ENCODE measurements at places on chromosomes 1 and 21.

DNA sequence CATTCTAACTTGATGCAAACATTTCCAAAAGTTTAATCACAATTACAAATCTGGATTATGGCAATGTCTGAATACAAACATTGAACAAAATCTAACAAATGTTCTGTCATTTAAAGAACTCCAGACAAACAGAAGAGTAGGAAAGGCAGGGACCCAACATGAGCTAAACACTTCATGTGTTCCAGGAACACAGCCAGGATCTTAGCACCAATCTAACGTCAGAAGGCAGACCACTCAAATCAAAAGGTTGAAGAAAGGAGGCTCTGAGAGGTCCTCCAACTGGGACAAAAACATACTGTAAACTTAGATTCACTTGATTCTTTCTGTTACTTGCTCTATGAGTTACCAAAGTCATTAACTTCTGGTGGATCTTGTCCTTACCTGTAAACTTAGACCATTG is 374.0 kb downstream of the NEGR1 start:
- DNase-seq = no peak

GRCh38 chr1:87284456-87285240 is 44.0 kb upstream of the LMO4 start:
- DNase-seq = no peak

- DNase-seq = no peak
These were observed 72.6 kb downstream of the PGM1 start for GRCh38 chr1:63665824-63666223.

GRCh38 chr1:150183061-150183460 is 33.3 kb downstream of the PLEKHO1 start:
- DNase-seq = no peak

- DNase-seq = no peak
These were observed 171.8 kb upstream of the IVNS1ABP start for GRCh38 chr1:185488808-185489207.

DNA sequence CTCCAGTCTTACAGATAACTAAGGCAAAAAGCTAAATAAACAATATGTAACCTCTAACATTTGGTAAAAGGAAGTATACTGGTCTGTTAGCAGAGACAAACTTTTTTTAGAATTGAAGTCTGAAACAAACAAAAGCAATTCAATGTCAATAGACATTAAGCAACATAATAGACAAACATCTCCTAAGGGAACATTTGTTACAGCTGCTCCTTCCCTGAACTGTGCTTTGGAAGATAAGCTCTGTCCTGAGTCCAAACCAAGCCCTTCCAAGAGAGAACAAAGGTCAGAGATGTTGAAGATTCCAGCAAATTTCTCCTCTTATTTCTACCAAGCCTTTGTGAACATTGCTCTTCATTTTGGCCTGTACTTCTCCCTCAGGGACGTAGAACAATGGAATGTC is 25.3 kb downstream of the FMO2 start:
- DNase-seq = no peak

- no peak for DNase-seq
These were observed 139.9 kb downstream of the DSCAM start for GRCh38 chr21:40706806-40707655.

- DNase-seq = no peak
These were observed 7.0 kb downstream of the DDOST start for GRCh38 chr1:20654104-20654690.

- no peak for DNase-seq
These were observed 23.1 kb upstream of the UMODL1 start for GRCh38 chr21:42047821-42048613.

DNA sequence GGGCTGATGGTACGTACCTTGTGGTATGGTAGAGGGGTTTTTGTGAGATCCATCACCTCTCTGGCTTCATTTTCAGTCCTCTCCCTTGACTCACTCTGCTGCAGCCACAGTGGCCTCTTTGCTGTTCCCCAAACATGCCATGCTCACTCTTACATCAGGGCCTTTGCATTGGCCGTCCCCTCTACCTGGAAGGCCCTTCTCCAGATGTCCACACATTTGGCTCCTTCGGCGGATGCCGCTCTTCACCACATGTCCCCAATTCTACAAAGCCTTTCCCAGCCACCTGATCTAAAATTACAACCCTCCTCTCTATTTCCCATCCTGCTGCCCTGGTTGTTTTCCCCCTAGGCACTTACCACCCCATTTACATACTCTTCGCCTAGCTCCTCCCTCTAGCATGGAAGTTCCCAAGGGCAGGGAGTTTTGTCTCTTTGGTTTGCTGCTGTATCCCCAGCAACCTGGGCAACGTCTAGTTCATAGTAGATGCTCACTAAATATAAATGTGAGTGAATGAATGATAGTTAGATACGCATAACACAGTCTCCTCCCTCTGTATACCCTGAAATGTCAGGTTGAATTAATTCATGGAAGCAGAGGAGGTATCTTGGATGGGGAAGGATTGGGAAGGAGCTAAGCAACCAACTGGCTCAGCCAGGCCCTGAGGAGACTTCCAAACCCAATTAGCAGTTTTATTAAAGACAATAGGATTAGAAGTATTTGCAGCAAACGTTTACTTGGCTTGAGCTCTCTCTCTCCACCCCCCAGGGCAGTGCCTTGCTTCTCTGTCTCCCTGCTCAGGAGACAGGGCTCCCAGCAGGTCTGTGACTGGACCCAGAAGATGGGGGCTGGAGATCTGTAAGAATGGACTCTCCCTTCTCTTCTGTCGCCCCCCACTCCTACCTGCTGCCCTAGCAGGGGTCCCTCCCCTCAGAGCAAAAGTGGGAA is 264.2 kb downstream of the GRIK3 start:
- DNase-seq = no peak

DNA sequence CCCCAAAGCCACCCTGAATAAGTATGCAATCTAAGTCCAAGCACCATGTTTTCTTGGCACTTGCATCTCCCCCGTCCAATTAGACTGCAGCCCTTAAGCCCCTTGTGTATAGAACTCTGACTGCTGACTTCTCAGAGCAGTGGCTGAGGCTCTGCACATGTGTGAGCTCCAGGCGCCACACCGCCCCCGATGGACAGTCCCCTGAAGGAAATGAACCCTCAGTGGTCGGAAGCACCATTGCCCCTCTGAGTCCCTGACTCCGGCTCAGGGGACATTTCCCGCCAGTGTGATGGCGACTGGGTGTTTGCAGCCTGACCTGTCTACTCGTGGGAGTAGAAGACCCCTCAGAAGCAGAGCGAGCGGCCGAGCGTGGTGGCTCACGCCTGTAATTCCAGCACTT is 37.2 kb upstream of the SCCPDH start:
- DNase-seq = no peak

DNA sequence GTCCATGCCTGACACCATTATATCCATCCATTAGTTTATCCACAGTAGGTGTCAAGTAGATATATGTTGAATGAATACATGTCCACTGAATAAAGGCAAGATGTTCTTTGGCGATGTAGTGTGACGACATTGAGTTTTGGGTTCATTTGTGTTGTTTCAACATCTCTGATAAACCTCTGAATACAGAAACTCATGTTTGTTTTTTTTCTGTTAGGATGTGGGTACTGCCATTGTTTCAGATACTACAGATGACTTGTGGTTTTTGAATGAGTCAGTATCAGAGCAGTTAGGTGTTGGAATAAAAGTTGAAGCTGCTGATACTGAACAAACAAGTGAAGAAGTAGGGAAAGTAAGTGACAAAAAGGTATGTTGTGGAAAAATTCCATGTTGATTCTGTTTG is 28.1 kb downstream of the MDM4 start:
- no peak for DNase-seq

DNA sequence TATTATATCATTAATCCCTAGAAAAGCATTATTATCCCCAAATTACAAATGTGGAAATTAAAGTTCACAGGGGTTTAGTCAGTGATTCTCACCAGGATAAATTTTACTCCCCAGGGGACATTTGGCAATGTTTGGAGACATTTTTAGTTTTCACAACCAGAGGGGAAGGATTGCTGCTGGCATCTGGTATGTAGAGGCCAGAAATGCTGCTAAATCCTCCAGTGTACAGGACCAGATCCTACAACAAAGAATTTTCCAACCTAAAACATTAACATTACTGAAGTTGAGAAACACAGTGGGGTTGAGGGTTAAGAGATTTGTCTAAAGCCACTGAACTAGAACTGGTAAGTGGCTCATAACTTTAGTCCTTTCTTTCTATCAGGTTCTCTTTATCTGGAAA is 162.0 kb upstream of the SYT6 start:
- no peak for DNase-seq

- no peak for DNase-seq
These were observed 89.5 kb downstream of the DDAH1 start for GRCh38 chr1:85375493-85375892.

DNA sequence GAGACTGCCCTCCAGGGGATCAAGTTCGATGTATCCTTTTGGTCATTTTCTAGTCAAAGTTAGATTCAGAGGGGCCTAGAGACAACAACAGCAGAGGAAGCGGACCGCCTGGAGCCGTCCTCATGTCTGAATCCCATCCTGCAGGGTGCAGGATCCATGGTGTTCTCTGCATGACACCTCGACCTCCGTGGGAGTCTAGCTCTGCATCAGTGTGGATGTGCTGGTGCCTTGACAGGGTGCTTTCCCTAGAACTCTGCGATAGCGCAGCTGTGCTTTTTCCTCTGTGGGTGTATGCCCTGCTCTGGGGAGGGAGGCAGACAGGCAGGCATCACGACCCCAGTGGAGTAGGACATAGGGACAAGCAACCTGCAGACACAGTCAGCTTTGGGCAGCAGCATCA is 48.2 kb upstream of the A3GALT2 start:
- no peak for DNase-seq

DNA sequence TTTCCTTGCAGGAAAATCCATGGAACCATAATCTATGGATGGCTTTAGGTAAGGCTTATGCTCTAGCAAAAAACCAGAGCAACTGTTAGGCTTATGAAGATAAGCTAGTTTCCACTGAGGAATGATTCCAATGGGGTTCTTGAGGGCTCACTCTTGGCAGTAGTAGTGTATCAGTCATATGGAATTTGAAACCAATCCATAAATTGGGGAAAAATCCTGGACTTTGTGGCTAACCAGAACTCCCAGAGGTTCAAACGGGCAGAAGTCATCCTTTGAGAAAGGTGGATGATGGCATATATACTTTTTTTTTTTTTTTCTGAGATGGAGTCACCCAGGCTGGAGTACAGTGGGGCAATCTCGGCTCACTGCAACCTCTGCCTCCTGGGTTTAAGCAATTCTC is 54.2 kb upstream of the ATF3 start:
- DNase-seq = no peak

- no peak for DNase-seq
These were observed 2.9 kb upstream of the SYDE2 start for GRCh38 chr1:85203573-85204171.

- no peak for DNase-seq
These were observed 159.4 kb upstream of the ATP1B1 start for GRCh38 chr1:168947041-168947440.

DNA sequence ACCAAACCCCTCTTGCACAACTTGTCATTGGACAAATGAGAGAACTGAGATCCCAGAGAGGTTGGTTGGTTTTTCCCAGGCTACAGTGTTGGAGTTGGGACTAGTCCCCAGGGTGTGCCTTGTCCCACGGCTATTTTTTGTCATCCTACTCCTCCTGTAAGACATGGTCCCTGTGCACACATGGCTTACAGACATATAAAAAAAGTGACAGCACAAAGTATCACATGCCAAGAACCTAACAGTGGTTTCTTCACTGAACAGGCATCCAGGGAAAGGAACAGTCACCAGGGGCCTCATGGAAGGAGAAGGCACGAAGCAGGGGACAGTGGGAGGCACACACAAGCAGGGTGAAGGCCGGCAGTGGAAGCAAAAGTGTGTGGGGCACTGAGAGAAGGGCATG is 36.5 kb downstream of the SERBP1 start:
- no peak for DNase-seq

- DNase-seq = no peak
These were observed 17.4 kb upstream of the FAM89A start for GRCh38 chr1:231057410-231057809.

DNA sequence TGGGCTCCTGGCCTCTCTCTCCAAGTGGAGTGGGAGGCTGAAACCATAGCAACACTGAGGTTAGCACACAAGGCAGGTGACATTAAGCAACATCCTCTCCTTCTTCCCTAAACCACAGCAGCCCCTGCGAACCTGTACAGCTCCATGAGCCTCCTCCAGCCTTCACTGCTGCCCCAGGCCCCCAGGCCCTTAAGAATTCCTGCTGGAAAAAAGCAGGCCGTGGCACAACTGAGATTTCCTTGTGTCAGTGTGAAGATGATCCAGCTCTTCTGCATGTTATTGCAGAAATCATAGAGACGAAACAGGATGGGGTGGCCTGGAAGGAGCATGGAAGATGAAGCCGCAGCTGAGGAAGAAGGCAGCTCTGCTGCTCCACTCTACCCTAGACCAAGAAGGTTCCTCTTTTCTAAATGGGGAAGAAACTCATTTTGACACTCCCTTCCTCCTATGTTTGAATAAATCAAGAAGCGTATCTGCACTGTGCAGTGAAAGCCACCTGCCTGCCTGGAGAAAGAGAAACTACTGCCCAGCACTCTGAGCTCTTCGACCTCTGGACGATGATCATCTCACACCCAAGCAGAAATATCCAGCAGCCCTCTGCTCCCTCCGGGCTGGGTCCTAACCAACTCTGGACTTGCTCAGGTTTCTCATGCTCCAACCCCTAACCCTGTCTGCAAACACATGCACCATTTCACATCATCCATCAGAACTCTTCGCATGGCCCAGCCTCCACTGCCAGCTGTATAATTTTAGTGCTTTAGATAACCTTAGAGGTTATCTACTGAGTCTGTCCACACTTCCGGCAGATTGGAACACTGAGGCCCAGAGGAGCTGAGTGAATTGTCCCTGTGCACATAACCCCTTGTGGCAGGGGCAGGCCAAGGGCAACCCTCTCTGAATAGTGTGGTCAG is 20.7 kb downstream of the SH3BP5L start:
- DNase-seq = no peak

GRCh38 chr21:41667136-41667535 is 99.7 kb downstream of the RIPK4 start:
- no peak for DNase-seq

DNA sequence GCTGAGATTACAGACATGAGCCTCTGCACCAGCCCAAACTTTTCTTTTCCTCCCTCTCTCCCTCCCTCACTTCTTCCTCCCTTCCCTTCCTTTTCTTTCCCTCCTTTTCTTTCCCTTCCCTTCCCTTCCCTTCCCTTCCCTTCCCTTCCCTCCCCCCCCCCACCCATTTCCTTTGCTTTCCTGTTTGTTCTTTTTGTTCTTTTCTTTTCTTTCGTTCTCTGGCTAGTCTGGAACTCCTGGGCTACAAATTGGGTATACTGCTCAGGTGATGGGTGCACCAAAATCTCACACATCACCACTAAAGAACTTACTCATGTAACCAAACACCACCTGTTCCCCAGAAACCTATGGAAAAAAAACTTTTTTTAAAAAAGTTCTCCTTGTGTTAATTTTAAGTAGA is 174.8 kb upstream of the CHODL start:
- no peak for DNase-seq
